ENCODE measurements at places on chromosomes 5 and 9. TPM values are rescaled to one million over a fixed set of nuclear protein-coding genes. Genes with fewer than 3 reads are reported as not detected.

NR5A1 gene
- total RNA-seq: not detected

CCNO gene
- 1.1 TPM for total RNA-seq

PAEP gene
- total RNA-seq: not detected

GFI1B gene
- total RNA-seq: not detected

BTNL3 gene
- not detected for total RNA-seq

INSL6 gene
- total RNA-seq: not detected
